ENCODE measurements at places on chromosomes 12 and 14.
A peak's percentile ranks its signal among the peaks of the same experiment; 100 is the strongest.

- DNase-seq: no peak
Observed at GRCh38 chr12:22974865-22975264, 349.9 kb downstream of the ETNK1 start.

DNA sequence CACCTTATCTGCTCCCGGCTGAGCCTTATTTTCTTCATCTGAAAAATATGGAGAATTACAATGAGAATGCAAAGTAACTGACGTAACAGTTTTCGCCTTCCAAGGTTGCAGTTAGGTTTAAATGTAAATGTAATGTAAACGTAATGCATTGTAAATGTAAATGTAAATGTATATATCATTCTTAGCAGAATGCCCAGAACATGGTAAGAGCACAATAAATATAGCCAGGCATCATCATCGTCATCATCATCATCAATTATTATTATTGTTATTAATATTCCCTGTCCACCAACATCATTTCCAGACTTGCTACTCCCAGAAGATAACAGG lies 770.0 kb downstream of the MED13L start:
- no peak for DNase-seq

- no peak for DNase-seq
Observed at GRCh38 chr14:35046751-35047536, 872 bp downstream of the FAM177A1 start.

DNA sequence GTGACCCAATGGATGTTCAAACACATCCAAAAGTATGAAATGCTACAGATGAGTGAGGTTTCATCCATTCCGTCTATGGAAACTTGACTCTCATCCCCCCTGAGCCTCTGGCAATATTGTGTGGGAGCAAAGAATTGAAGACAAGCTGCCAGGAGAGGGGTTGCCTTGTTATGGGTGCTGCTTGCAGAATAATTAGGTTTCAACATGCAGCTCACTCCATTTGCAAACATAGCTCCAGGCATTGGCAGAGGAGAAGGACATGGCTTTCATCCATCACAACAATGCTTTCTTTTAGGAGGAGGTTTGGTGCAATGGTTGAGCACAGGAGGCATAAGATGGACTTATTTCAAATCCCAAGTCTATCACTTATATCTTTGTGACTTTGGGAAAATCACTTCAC lies 220.7 kb upstream of the SRRM4 start:
- DNase-seq: no peak

DNA sequence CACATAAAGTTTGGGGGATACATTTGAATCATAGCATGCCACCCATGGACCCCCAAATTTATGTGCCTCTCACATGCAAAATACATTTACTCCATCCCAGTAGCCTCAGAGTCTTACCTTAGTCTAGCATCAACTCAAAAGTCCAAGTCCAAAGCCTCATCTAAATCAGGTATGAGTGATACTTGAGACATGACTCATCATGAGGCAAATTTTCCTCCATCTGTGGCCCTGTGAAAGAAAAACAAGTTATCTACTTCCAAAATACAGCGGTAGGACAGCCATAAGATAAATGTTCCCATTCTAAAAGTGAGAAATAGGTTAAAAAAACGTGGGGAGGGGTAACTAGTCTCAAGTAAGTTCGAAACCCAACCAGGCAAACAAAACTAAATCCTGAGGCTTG lies 444.2 kb downstream of the SNAPC1 start:
- DNase-seq: no peak

GRCh38 chr14:94517641-94518257 lies 8.5 kb upstream of the SERPINA12 start:
- DNase-seq: no peak

DNA sequence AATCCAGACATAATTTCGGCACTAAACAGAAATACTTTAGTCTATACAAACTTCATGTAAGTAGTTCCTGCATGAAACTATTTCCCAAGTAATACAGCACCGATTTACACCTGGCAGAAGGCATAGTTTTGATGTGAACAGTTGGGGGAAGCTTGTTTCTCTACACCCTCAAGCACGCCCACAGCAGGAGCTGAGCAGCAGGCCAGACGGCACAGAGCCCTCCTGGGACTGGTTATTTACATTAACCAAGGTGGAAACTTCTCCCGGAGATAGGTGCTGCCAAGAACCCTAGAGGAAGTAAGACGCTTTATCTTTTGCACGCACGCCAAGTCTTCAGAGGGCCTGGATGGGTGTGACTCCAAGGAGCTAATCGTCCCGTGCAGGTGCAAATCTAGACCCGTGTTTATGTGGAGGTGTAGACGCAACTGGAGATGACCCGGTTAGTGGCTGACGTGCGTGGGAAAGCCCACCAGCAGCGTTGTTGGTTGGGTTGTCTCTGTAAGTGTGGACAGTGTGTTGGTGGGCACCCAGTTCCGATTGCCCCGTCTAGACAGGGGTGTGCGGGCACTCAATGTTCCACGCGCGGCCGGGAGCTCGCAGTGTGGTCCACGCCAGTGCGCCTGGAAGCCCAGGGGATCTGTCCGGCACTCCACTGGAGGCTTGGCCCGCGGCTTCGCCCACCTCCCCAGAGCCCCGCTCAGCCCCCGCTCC lies 767 bp upstream of the TCP11L2 start:
- no peak for DNase-seq

DNA sequence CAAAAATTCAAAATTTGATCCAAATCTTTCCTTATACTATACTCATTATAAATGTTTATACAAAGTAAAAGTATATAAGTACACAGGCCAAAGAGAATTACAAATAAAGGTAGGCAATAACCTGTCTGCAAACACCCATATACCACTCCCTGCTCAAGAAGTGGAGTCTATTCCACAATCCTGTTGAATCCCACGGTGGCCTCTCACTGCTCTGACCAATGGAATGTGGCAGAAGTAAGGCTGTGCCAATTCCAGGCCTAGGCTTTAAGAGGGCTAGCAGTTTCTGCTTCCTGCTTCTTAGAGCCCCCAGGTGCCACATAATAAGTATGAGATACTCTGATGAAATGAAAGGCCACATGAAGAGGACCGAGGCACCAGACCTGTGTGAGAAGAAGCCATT lies 79.8 kb upstream of the CFL2 start:
- DNase-seq: no peak

- DNase-seq: no peak
Observed at GRCh38 chr12:2354151-2354991, 301.6 kb downstream of the CACNA1C start.

DNA sequence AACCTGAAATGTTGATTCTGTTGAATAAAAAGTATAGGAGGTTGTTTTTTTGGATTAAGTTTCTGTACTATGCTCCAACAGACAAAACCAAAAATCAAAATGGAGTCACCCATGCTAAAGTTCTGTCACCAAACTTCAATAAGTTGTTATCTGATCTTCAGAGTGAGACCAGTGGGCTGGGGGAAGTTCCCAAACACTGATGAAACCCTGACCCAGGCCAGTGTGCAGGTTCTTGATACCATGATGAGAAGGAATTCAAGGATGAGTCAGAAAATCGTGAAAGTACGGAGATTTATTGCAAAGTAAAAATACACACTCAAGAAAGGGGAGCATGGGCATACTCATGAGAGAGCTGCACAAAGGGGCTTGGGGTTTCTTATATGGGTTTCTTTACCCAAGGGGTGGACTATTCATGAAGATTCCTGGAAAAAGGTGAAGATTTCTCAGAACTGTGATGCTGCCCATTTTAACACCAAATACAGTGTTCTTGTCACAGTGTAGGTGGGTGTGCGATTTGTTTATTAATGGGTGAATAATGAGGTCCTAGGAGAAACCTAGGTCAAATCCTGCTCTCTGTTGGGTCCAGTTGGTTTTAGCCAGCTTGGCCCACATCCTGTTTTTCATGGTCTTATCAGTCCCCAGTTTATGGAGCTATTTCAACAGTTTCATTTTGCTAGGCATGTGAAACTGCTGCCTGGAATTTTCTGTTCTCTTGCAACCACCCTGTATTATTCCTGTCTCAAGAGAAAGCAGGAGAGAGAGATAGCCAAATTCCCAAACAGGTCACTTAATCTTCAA lies 27.5 kb upstream of the DENND5B start:
- no peak for DNase-seq

DNA sequence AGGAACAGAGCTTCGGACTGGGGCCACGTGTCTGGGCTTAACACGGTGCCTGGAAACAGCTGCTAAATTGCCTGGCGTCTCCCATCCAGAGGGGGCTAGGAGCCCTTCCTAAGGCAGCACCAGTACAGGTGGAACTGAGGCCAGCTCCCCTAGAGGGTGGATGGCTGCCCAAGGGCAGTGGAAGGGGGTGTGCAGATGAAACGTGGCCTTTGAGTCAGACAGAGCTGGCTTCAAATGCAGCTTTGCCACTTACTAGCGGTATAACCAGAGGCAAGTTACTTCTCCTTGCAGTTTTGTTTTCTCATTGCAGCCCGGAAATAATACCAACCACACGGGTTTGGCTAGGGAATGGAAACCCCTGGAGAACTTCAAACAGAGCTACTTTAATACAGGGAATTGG lies 59.3 kb upstream of the SLC24A4 start:
- no peak for DNase-seq

DNA sequence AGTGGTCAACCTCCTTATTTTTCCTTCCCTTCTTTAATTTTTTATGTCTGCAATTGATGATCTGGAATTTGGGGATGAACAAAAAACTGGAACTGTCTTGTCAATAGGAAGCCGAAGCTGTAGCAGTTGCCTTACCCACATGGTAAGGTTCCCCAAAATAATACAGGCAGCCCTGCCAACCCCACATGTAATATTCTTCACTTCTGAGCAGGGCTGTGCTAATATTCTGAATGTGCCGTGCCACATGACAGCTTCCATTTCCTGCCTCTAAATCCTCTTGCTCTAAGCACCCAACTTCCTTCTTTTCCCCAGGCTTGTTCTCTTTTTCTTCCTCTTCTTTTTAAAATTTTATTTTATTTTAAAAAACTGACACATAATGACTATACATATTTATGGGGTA lies 39.6 kb downstream of the GPATCH2L start:
- no peak for DNase-seq

GRCh38 chr12:25436206-25437030 lies 116.7 kb downstream of the LMNTD1 start:
- DNase-seq: no peak

- DNase-seq: peak; percentile 17
Observed at GRCh38 chr14:32469388-32470160, 140.5 kb downstream of the AKAP6 start.

DNA sequence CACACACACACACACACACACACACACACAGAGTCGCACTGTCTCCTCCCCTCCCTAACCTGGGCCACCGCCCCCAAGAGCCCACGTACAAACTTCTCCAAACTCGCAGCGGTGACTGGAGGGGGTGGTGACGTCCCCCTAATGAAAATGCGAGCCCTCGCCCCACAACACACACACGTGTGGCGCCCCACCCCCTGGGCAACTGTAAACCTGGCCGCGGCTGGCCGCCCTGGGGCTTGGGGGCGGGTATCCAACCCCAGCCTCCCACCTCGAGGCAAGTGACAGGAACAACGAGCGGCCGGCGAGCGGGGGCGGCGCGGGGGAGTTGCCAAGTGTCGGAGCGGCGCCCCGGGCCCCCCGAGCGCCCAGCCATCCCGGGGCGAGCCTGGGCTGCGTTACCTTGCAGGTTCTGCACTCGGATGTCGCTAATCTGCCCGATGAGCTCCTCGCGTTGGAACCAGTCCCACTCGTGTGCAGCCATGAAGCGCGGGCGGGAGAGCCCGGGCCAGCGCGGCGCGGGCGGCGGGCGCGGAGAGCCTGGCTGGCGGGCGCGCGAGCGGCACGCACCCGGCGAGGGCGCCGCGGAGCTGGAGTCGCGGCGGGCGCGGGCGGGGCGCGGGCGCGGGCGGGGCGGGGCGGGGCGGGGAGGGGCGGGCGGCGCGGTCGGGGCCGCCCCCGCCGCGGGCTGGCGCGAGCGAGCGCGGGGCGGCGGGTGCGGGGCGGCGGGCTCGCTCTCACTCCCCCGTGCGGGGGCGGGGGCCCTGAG lies at the start of gene CLMN:
CLMN (minus strand) TSS at position 597 of the 766 bp plus-strand sequence; CDS start at position 481, 116 bp downstream.
- DNase-seq: no peak

- no peak for DNase-seq
Observed at GRCh38 chr14:95037273-95037672, 120.1 kb downstream of the DICER1 start.

- DNase-seq: no peak
Observed at GRCh38 chr12:79659961-79660431, 30.8 kb downstream of the PAWR start.

GRCh38 chr14:101187816-101188570 lies 284.5 kb upstream of the RTL1 start:
- no peak for DNase-seq

GRCh38 chr14:45284802-45285201 lies 31.8 kb upstream of the MIS18BP1 start:
- DNase-seq: no peak

DNA sequence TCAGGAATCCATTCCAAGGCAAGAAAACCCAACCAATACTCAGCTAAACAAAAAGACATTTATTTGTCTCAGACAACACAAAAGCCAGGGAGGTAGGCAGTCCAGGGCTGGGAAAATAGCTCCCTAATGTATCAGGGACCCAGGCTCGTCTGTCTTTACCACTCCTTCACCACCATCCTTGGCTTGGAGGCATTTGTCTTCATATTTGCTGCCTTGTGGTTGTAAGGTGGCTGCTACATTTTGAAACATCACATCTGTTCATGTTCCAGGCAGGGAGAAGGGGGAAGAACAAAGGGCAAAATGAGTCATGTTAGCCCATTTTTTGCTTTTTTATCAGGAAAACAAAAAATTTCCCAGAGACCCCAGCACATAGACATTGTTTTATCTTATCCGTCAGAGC lies 44.8 kb upstream of the PCED1B start:
- DNase-seq: no peak

- peak; percentile 57 for DNase-seq
Observed at GRCh38 chr12:15268927-15269552, 47.8 kb upstream of the RERG start.

DNA sequence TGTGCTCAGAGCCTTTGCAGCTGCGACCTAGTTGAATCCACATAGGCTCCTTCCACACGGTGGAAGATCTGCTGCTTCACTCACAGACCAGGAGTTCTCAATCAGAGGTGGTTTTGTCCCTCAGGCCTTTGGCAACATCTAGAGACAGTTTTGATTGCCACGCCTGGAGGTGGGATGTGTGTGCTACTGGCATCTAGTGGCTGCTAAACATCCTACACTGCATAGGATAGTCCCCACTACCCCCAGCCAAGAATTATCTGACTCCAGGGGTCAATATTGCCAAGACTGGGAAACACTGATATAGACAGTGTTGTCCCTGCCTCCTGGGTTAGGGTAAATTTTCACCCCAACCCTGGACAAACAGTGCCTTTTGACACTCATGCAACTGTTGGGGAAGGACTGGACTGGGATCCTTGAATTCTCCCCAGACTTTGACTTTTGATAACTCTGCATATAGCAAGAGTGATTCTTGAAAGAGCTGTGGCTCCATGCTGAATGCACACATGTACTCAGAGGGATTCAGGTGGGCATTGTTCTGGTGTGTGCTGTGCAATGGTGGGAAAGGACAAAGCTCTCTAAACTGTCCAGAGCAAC lies 39.8 kb downstream of the BAZ2A start:
- peak; percentile 6 for DNase-seq

DNA sequence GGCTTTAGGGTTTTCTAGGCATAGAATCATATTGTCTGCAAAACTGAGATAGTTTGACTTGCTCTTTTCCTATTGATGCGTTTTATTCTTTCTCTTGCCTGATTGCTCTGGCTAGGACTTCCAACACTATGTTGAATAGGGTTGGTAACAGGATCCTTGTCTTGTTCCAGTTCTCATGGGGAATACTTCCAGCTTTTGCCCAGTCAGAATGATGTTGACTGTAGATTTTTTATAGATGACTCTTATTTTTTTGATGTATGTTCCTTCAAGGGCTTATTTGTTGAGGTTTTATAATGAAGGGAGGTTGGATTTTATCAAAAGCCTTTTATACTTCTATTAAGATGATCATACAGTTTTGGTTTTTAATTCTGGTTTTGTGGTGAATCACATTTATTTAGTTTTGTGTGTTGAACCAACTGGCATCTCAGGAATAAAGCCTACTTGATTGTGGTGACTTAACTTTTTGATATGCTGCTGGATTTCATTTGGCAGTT lies 478.2 kb downstream of the TMEM117 start:
- no peak for DNase-seq

Data from NCI-H187 treated with DMSO at 0.1 percent for 48 hours (cell line).